ENCODE measurements at places on chromosomes 11 and 22.

DNA sequence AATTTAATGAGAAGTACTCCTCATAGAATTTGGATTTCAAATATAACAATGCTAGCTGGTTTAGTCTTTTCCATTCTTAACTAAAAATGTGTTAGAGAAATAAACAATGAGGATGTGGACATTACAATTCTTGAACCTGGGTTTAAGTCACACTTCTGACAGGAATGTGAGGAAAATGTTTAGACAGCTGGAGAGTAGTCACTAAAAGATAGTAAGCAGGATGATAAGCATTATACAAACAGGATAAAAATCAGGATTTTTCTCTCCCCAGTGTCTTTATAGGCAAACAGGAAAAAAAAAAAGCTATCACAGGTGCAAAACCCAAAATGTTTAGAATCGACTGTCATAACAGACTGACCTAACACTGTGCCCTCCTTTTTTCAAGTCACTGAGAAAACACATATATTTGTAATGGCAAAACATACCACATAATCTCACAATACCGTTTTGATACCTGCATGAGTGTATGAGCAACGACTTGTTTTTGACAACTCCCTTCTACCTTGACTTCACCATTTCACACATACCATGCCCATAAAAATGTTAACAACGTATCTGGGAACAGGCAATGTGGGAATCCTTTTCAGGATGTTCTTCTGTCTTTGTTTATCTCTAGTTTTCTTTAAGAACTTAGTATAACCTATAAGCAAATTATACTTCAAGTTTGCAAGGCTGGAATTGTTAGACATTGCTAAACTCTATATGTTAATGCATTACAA lies 242.0 kb downstream of the SBF2 start:
- DNase-seq: no peak

- no peak for DNase-seq
Observed at GRCh38 chr11:26286472-26287066, 45.4 kb upstream of the ANO3 start.

DNA sequence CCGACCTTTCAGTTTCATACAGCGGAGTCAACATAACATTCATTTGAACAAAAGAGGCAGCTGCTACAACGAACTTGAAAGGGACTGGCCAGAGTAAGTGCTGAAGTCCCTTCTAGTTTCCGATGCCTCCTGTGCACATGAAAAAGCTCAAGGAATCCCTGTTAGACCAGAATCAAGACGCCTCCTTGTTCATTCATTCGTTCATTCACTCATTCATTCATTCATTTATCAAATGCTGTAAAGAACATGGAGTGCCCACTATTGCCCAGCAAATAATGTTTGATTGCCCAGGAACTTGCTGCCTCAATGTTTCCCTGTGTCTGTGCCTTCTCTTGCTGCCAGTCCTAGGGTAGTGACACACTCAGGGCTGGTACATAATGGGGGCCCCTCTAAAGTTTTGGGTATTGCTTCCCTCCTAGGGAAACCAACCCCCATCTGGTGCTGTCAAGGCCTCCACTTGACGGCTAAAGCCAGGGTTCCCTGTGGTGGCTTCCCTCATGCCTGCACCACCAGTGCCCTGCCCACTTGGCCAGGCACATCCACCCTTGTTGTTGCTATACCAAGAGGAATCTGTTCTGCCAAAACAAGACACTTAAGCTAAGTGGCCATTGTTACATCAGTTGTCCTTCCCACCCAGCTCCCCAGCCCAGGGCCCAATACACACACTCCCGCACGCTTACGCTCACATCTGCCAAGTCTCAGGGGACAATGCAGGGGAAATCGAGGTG lies 3.8 kb downstream of the TMPRSS13 start:
- DNase-seq: no peak

- DNase-seq: no peak
Observed at GRCh38 chr11:17750801-17751165, 16.2 kb downstream of the KCNC1 start.

GRCh38 chr11:73404048-73404447 lies 27.8 kb downstream of the RELT start:
- DNase-seq: no peak

DNA sequence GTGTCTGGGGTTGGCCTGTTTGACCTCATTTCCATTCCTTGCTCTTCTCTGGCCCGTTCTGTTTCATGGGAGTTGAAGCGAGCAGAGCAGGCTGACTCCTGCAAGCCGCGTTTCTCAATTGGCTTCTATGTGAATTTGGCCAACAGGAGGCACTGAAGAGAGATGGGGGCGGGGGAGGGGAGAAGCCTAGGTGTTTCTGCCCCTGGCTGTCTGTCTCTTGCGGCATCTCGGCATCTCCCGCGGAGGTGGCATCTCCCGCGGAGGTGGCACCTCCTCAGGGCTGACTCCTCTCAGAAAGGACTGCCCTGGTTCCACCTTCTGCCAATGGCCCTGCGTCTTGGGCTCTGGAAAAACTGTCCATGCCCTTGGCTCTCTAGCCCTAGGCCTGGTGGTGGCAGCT lies 125.6 kb upstream of the CSNK2A3 start:
- no peak for DNase-seq

DNA sequence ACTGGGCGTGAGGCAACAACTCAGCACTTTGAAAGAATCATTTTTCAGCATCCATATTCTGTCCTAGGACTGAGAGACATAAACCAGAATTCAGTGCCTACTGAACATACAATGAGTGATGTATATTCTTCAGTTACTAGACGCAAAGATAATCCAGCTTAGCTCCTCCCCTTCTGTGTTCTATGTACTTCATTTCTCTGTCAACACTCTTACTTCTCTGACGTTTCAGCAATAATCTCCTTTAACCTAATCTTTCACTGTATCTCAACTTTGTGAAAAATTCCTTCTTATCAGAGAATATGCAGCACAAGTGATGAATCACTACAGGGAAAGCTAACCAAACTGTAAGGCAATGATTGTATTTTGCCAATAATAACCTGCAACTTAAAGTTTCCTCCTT lies 2.5 kb upstream of the OR51B5 start:
- no peak for DNase-seq

GRCh38 chr22:36384766-36385481 lies 2.8 kb downstream of the MYH9 start:
- no peak for DNase-seq

- DNase-seq: no peak
Observed at GRCh38 chr22:30877662-30878515, 90.7 kb downstream of the MORC2 start.

DNA sequence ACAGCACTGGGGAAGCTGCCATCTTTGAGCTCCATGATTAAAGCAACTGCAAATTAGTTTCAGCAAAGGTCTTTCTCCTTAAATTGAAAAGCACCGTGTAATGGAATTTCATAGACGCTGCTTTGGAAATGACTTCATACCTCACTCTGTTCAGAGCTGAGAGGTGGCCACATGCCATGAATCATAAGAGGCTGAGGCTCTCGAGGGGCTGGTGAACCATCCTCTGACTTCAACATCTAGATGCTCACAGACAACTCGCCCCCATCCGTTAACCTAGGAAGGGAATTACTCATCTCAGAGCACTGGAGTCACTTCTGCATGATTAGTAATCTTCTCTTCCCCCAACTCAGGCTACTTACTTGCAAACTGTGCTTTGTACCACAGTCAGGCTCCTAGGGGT lies 122.3 kb downstream of the RCN1 start:
- no peak for DNase-seq

DNA sequence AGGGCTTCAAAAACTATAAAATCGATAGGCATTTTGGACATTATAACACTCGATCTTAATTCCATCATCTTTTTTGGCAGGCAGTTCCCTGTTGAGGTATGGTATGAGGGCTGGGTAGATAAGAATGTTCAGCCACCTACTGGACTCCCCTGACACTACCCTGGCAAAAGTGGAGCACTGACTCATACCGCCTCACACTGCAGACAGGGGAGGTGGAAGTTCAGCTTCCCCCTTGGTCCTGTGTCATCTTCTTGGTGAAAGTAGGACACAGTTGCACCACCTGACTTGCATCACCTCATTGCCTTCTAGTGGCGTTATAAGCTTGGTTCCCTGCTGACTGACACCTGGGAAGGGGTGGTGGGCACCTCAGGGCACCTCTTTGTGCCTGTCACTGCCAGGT lies 30.4 kb downstream of the PAAF1 start:
- DNase-seq: no peak

DNA sequence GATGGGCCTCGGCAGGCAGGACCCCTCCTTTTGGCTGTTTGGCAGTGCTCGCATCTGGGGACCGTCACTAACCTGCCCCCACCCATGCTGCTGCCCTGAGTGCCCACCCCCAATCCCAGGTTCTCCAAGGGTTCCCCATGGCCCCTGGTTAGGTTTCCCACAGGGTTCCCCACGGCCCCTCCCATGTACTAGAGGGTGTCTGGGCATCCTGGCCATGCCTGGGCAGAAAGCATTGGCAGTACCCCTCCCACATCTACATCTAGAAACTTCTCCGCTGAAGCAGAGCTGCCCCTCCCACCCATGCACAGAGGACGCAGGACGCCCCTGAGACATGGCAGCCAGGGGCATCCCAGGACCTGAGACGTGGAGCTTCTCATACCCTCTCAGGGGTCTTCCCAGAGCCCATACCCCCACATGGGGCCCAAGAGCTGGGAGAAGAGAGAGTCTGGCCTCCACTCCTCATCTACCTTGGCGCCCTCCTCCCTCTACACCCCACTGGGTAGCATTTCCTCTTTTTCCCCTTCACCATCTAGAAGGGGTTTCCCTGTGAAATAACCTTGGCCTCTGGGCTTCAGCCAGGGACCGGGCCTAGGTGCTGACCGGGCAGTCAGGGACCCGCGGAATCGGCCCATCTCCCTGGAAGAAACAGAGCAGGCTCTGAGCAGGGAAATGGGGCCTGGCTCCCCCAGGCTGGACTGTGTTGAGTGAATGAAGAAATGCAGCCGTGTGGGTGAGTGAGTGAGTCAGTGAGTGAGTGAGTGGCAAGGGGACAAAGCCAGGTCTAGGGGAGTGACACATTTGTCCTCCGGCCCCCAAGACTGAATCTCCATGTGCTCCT lies 987.3 kb downstream of the BRD1 start:
- no peak for DNase-seq

- DNase-seq: no peak
Observed at GRCh38 chr11:131796541-131796940, 426.1 kb downstream of the NTM start.

DNA sequence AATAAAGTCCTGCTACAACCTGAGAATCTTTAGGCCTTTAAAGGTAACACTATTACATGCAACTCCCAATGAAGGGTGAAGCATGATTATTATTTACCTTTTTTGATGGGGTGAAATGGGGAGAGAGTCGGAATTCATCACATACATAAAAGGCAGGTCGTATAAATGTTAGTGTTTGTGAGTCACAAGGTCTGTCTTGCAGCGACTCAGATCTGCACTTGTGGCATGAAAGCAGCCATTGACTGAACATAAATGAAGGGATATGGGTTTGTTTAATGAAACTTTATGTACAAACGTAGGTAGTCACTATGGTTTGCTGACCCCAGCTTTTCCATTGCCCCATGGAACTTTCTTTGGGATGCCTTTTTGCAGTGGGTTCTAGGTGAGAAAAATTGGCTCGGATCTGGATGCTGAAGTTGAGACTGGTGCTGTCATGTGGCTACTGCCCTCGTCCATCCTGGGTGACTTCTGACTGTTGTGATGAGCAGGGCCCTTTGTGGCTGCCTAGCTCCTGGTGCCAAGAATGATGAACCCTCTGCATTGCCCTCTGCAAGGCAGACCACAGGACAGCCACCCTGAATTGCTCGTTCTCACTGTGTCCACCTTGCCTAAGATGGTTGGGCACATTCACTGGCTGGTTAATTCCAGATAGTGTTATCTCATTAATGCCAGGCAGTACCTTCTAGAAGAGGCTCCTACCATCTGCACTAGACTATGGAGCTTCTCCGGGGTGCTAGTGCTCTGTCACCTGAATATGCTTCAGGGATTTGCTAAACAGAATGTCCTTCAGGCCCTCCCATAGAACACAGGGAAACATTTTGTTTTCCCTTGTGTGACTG lies 11.3 kb downstream of the GGTLC2 start:
- no peak for DNase-seq

DNA sequence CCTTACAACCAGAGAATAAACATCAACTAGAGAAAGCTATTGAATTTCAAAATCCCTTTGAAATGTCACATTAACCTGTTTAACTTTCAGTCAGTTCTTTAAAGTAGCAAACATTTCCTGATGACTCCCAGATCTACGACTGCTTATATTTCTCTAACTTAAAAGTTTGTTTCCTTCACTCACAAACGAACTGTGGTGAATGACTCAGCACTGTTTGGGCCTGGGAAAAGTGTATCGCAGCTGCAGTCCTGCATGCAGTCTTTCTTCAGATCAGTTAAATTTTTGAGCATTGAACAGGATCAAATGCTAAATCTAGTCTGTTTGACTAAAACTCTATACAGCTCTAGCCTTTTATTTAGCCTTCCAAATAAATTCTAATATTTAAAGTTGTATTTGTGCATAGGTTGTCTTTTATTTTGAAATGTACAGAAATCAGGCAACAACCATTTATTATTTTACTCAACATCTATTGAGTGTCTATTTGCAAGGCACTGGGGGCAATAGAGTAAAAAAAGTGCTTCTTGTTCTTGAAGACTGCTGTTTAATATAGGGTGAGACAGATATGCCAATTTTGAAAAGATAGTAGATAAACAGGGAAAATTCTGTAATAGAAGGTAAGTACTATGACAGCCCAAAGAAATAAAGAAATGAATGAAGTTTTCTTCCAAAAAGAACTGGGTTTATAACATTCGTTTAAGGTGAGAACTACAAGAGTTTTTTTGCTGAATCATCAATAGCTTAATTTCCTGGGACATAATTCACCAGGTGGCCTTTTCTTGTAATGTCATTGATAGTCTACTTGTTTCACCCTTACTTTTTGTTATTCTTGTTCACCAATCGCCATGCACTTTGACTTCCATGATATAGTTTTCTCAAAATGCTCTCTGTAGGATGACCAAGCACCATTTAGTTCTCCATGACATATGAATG lies 235.4 kb downstream of the METTL15 start:
- DNase-seq: no peak

GRCh38 chr11:31903225-31904074 lies 92.3 kb upstream of the PAX6 start:
- no peak for DNase-seq
